IPS DF 19.7 (cell line): ENCODE measurements at places on chromosomes 13 and 19.
A peak's percentile ranks its signal among the peaks of the same experiment; 100 is the strongest.

DNA sequence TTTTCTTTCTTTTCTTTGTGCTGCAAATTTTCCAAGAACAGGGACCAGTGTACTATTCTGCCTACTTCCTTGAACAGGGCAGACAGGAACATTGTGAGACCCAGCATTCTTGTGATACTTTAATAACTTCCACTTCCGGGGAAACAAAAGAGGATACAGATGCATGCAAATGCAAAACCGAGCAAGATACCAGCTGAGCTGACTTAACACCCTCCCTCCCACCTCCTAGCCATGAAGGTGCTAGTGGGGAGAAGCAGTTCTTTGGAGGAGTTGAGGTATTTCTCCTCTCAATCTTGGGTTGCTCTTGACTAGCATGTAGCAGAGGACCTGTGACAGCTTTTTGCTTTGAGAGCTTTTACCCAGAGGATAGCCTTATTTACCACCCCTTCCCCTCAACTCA lies 111.2 kb downstream of the KLF5 start:
- DNase-seq = peak; percentile 23

DNA sequence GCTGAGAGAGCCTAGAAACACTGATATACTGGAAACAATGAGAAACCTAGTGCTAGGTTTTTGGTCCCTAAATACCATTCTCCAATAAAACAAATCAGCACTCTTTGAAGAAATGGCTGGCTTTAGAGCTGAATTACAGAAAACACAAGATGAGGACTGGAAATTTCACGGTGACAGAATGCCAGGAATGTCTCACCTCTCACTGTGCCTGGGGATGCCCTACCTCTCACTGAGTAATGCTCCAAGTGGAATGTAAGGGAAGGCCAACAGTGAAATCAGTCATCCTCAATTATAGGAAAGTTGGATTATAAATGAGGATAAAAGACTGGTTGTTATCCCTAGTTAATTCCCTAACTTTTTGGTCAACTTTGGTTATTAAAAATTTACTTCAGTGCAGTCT lies 259.0 kb downstream of the NALCN start:
- DNase-seq = no peak

- no peak for DNase-seq
Observed at GRCh38 chr19:39349326-39349725, 7.1 kb downstream of the SAMD4B start.

DNA sequence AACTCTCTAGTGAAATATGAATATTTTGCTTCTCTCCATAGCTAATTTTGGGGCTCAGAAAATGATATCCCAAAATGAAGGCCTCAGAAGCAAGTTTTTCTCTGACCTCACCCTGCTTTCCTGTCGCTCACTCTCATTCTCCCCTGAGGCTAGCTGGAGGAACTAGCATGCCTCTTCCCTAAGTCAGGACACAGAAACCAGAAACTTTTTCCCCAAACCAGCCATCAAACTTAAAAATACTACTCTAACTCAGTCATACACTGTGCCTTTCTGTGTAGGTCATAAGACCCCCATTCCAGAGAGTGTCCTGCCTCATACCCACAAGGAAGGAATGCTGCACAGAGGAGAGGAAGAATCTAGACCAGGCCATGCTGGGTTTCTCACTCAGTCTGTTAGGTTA lies 329.6 kb downstream of the PCDH20 start:
- no peak for DNase-seq

DNA sequence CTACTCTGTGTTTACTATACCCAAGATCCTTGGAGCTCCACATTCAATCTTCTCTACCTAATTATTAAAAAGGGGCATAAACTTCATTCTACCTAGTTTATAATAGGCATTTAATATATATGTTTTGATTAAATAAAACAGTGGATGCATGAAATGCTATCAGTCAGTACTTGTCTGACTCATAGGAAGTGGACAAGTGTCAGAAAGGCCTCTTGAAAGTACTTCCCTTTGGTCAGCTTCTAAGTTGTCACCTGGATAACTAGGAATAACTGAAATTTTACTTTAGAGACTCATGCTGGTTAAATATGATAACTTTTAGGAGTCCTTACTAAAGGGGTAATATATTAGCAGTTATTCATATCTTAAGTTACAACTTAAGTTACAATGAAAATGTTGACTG lies 329.8 kb downstream of the KLF5 start:
- no peak for DNase-seq

DNA sequence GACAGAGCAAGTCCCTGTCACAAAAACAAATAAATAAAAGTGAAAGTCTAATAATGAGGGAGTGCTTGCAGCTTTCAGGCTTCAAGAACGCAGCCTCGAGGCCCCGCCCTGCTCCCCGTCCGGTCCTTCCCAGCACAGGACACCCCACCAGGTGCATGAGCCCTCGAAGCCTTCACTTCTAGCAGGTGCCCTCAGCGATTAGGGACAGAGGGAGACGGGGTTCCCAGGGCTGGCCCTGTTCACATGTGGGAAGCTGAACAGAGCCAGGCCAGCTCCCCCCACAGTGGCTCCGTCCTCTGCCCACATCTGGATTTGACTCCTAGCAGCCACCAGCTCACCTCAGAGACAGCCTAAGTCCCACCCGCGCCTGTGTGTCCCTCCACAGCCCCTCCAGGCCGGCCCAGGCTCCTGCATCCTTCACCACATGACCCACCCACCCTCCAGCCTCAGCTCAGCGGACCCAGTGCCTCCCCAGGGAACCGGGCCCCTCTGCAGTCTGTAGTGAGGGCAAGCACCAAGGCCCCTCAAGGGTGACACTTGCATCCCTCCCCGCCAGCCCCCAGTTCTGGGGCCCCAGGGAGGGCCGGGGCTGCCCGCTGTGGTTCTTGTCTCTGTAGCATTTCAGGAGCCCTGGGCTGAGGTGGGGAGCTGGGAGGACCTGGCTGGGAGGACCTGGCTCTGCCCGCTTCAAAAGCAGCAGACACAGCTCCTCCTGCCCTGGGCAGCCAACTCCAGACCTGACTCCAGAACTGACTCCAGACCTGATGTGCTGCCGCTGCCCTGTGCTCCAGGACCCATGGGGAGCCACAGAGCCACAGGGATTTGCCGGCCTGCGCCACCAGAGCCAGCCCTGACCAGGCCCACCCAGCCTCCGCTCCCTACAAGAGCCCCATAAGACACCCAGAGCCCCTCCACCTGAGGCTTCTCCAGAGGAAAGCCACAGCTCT lies 27.2 kb downstream of the GPX4 start:
- no peak for DNase-seq

DNA sequence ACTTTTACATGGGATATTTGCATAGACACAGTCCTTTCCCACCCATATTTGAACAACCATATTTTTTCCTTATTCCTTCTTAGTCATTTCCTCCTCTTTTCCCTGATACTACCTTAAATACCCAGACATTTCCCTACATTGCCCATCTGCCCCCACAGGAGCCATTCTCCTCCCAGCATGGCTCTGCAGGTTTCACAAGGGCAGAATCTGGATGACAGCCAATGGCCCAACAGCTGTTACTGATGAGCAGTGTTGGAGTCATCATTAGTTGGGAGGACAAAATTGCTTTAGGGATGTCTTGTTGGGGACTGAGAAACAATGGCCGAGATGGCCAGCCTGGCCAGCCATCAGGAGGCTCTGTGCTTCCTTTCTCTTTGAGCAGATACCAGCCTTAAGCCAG lies 209.5 kb downstream of the KLF5 start:
- DNase-seq = no peak

- DNase-seq = no peak
Observed at GRCh38 chr13:31088826-31089420, 72.8 kb downstream of the HSPH1 start.

GRCh38 chr13:101978552-101979315 lies 423.1 kb downstream of the FGF14 start:
- DNase-seq = no peak

- DNase-seq = no peak
Observed at GRCh38 chr13:52804202-52804641, 44.2 kb downstream of the PCDH8 start.

DNA sequence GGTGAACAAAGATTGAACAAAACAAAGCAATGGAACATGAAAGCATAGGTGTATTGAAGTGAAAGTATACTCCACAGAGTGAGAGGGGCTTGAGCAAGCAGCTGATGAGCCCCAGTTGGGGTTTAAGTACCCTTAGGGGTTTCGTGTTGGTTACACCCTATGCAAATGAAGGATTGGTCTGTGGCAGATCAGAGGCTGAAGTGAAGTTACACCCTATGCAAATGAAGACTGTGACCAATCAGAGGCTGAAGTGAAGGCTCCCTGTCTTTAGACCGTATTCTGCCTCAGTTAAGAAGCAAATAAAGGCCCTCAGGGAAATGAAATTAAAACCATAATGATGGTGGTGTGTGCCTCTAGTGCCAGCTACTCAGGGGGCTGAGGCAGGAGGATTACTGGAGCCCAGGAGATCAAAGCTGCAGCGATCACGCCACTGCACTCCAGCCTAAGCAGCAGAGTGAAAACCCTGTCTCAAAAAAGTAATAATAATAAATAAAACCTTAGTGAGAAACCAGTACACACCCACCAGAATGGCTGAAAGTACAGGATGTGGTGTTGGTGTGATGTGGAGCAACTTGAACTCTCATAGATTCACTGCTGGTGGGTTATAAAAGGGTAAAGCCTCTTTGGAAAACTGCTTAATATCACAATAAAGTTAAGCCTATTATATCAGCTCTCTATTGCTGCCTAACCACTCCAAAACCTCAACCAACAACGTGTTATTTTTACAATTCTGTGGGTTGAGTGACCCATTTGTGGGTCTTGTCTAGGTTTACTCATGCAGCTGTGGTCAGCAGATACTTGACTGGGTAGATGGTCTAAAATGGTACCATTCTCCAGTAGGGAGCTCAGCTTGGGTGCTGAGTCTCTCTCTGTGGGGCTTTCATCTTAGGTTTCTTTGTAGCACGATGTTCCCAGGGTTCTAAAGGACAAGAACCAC lies 12.8 kb upstream of the UPF3A start:
- DNase-seq = no peak

DNA sequence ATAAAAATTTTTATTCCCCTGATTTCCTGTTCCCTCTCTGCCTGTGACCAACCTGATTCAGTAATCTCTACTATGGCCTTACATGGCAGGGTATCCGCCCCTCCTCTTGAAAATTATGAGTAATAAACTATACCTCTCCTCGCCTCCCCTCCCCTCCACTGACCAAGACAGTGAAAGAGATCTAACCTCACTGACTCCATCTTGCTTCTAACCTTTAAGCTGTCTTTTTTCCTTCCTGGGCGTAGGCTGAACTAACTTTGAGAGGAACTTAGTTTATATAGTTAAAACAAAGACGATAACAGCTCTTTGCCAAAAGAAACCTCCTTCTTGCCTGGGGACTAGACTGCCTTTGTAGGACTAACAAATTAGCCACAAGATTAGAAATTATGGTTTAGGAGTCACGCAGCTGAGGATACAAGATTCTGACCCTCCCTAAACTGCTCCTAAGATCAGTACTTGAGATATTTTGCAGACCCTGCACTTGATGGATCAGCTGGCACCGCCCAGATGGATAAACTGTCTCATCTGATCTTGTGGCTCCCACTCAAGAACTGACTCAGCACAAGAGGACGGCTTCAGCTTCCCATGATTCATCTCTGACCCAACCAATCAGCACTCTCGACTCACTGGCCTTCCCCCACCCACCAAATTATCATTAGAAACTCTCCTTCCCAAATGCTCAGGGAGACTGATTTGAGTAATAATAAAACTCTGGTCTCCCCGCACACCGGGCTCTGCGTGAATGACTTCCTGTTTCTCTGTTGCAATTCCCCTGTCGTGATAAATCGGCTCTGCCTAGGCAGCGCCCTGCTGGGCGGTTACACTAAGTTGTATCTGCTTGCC lies 187.1 kb downstream of the TDRD3 start:
- DNase-seq = peak; percentile 85

GRCh38 chr13:112457485-112457884 lies 81.3 kb downstream of the SPACA7 start:
- no peak for DNase-seq

- DNase-seq = no peak
Observed at GRCh38 chr19:37251308-37252229, 33.6 kb downstream of the ZNF383 start.

GRCh38 chr13:110890279-110891165 lies 24.3 kb downstream of the ANKRD10 start:
- no peak for DNase-seq

DNA sequence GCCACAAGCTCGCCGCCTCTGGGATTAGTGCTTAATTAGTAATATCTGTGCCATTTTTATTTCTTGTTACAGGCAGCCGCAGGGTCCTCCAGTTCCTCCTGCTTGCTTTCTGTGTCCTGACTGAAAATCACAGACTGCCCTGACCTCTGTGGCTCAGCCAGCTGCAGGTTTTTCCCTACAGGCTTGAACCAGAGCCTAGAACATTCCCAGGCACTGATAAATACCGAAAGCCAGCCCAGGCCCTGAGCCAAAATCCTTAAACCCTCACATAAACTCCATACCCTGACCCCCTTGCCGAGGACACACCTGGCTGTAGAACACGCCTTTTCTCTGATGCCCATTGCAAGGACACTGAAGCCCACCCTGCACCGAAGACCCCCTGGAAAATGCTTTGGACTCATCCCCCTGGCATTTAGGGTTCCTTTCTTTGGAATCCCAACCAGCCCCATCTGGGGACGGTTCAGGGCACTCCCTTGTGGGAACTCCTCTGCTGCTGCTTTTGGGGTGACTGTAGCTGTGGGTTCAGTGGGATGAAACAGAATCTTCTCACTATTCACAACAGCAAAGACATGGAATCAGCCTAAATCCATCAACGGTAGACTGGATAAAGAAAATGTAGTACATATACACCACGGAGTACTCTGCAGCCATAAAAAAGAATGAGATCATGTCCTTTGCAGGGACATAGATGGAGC lies 15.5 kb downstream of the DPP9 start:
- DNase-seq = no peak

DNA sequence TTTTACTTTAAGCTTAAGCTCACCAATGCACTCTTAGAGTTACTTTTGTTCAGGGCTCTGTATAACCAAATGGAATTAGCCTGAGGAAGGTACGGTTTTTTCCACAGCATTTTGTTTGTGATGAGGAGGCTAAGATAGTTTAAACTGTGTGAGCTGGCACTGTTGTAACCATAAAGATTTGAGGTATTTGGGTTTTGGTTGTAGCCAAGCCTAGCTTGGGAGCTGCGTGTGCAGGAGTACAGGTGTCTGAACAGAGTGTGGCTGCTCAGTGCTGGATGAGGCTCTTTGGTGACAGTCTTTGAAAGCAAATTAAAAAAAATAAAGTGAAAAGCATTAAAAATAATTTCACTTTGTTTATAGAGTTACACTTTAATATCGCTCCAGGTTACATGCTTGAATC lies 56.0 kb downstream of the ARHGEF7 start:
- DNase-seq = no peak

GRCh38 chr13:72316716-72317115 lies 410.7 kb downstream of the MZT1 start:
- no peak for DNase-seq

- DNase-seq = no peak
Observed at GRCh38 chr19:13366529-13367143, 139.6 kb downstream of the CACNA1A start.

GRCh38 chr19:2266183-2266993 lies 10.2 kb upstream of the JSRP1 start:
- no peak for DNase-seq

GRCh38 chr19:10134040-10134439 lies 14.3 kb upstream of the EIF3G start:
- DNase-seq = no peak
